ENCODE measurements at places on chromosomes 5 and 9.

- DNase-seq, result no peak
These were observed at the start of gene GRIN3A for GRCh38 chr9:101738566-101739183. Gene GRIN3A, minus strand, starts transcription at chr9:101738647. Its CDS starts 668 bp downstream, at chr9:101737979.

GRCh38 chr5:22390888-22391287 lies 462.3 kb downstream of the CDH12 start:
- DNase-seq, result no peak

DNA sequence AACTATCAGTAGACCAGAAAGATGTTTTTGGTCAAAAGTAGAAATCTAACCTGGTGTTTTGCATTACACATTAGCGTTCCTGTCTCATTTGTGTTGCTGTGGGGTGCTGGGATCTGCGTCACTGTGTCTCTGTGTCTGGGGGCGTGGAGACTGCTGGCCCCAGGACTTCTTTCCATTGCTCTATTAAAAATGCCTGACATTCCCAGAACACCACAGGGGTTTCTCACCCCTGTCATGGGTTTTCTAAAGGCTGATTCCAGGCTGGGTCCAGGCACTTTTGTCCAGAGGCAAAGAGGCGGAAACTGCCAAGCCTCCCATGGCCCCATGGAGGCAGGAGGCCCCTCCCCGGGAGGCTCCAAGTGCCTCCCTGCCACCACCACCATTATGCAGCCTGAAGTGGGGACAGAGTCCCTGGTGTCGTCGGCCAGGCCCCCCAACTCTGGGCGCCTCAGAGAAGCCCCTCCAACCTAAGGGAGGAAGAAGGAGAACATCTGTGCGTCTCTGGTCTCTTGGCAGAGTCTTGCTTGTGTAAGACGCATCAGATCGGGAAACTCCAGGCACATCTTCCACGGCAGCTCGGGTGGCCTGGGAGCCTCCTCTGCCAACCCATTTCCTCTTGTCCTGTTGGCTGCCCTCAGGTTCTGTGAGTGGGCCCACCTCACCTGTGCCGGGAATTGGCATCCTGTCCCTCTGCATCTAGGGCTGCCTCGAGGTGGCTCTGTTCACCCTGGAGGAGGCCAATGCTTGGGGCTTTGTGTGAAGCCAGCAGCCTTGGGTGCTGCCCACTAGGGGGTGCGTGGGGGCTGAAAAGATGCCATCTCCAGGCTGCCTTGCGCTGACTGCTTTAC lies 13.8 kb upstream of the PLEKHG4B start:
- no peak for DNase-seq

DNA sequence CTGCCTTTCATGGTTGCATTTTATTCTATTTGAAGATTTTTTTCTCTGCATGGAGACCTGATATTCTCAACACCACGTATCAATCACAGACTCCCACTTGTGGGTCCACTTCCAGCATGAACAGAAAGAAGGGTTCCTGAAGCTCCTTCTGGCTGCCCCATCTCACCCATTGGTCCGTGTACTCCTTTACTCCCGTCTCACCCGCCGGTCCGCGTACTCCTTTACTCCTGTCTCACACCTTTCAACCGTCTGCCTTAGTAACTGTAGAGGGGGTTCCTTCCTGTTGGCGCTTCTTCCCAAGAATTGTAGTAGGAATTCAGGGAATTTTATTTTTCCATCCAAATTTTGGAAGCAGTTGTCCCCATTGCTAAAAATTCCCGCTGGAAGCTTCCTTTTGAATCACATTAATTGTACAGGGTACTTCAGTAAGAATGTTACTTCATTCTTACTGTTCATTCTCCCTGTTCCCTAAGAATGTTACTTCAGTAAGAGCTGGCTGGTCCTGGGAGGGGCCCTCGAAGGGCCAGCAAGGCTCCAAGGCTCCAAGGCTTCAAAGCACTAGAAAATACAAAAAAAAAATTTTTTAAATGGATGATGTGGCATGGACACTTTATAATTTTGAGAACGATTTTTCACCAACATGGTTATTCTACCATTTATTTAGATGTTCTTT lies 3.9 kb upstream of the LPCAT1 start:
- no peak for DNase-seq

- DNase-seq, result no peak
These were observed 15.9 kb upstream of the OMD start for GRCh38 chr9:92439921-92440750.

- DNase-seq, result no peak
These were observed 76.5 kb downstream of the COL5A1 start for GRCh38 chr9:134717924-134718645.

DNA sequence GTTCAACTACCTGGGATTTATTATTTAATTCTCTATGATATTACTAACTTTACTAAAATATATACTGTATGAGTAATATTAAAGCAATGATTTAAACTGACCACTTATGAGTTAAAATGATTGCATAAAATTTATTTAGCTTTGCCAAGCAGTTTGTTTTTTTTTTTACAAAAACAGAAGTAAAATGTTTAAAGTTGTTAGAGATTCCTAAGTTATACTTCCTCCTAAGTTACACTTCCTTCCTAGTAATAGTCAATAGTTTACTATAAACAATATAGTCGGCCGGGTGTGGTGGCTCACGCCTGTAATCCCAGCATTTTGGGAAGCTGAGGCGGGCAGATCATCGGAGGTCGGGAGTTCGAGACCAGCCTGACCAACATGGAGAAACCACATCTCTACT lies 23.7 kb upstream of the LRRC19 start:
- no peak for DNase-seq

DNA sequence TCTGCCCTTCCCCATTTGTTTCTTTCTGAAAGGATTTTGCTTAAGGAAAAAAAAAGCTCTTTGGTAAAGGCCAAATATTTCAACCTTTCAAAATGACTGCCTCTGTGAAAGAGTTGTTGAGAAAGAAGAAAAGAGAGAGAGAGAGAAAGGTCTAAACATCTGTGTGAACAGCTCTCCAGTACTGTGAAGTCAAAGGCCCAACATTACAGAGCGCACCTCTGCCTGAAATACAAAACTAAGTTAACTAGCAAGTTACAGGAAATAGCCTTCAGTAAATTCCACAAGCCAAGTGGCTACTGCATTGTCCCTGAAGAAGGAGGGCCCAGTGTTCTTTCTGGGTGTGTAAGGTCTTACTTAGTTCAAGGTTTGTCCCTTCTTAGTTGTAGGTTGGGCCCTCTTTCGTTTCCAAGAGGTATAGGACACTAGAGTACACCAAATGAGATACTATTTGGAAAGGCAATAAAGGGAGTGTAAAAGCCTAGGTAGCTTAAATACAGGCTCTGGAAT lies 104.4 kb downstream of the THBS4 start:
- no peak for DNase-seq

DNA sequence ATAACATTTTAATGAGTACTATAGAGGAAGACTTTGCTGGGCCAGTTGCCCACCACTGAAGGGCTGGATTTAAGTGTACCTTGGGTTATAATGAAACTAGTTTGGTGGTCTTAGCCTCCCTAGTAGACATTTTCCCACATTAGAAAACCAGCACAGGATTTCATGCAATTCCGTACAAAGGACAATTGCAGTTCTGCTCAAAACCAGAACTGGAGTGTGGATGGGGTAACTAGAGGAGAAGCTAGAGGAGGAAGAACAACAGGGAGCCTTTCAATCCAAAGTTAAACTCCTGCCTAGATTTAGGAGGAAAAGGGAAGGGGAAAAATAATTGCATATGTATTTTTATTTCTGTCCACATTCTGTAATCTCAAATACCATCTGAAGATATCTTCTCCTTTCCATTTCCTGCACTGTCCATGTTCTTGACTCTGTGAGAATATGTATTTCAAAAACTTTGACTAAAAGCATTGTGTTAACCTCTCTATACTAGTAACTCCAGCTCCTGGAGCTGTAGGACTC lies 97.5 kb upstream of the SSBP2 start:
- DNase-seq, result no peak

DNA sequence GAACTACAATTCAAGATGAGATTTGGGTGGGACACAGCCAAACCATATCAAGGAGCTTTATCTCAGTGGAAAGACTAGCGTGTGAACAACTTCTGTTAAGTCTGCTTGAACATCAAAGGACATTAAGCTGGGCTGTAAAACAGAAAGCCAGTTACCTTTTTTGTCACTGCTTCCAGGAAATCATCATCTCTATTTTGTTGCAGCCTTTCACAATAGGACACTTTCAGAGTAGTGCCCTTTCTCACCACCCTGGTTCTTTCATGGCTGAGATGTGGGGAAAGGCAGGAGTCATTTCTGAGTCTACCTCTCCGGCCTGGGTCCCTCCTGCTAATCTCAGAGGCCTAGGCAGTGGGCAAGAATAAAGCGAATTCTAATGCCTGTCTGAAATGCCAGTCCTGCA lies 96.2 kb upstream of the PPP1R2B start:
- DNase-seq, result no peak

- DNase-seq, result no peak
These were observed 75.2 kb downstream of the TENT4A start for GRCh38 chr5:6788439-6788838.

DNA sequence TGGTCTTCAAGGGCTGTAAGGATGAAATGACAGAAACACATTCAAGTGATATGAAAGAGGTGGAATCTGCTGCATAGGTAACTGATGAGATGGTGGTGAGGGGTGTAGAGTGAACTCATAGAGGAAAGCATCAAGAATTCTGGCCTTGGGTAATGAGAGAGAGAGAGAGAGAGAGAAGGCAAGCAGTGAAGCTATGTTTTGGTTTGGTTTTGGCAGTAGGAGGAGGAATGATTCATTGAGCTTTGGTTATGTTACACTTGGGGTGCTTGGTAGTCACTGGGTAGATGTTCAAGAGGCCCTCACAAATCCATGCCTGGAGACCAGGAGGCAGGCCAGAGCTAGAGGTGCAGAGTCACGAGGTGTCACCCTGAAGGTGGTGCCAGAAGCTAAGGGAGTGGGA lies 89.5 kb downstream of the EGFLAM start:
- DNase-seq, result no peak

DNA sequence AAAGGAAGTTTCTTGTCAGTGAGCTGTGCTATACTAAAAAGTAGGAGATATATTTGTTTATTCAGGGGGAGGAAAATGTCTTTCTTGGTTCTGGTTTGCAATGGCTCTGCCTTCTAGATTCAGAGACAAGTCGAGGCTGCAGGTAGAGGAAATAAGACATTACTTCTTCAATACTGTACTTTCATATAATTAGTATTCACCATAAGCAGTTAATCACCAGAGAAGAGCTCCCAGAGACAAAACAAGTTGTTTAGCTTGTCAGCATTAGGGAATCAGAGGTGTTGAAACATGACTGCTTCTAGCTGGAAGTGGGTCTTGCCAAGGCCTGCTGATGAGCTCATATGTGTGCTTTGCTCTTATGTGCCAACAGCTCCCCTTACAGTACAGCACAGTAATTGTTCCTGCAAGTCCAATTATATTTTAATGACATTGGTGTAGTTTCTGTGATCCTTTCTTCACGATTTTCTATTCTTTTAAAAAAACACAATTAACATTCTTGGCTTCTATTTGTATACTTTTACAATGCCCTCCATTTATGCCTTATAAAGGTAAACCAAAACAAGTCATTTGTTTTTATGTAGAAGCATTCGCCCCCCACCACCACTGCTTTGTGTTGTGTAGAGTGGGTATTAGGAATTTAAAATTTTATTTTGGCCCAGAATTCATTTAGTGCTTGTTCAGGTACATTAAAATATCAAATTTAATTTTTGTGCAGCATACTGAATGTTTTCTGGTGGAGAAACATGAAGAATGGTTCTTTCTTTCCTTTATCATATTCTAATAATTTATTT lies 112.2 kb downstream of the RPS23 start:
- DNase-seq, result peak; percentile 2

- no peak for DNase-seq
These were observed 312 bp downstream of the SET start for GRCh38 chr9:128689293-128689774.

- no peak for DNase-seq
These were observed 2.4 kb downstream of the PIP5KL1 start for GRCh38 chr9:127927988-127928675.

DNA sequence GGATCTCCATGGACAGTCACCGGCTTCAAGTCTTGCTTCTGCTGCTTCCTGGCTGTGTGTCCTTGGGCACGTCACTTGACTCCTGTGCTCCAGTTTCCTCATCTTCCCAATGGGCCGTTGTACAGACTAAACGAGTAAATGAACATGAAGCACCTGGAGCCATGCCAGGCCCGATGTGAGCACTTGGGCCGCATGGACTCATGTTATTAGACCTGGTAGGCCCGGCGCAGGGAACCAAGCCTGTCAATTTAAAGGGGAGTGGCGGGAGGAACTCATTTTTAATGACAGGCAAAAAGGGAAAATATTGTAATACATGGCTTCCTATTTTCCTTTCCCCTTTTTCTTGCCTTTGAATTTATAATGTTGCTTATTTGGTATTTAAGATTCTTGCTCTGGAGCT lies 47.5 kb downstream of the TENT4A start:
- no peak for DNase-seq

DNA sequence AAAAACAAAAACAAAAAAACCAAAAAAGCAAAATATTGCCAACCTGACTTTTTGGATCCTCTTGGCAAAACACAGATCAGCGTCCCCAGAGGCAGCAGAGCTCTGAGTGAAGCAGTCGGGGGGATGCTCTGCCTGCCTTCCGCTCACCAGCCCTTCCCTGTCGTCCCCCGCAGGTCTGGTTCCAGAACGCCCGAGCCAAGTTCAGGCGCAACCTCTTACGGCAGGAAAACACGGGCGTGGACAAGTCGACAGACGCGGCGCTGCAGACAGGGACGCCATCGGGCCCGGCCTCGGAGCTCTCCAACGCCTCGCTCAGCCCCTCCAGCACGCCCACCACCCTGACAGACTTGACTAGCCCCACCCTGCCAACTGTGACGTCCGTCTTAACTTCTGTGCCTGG lies 20.7 kb downstream of the LHX2 start:
- DNase-seq, result no peak

GRCh38 chr5:11640158-11640873 lies 263.9 kb downstream of the CTNND2 start:
- no peak for DNase-seq

DNA sequence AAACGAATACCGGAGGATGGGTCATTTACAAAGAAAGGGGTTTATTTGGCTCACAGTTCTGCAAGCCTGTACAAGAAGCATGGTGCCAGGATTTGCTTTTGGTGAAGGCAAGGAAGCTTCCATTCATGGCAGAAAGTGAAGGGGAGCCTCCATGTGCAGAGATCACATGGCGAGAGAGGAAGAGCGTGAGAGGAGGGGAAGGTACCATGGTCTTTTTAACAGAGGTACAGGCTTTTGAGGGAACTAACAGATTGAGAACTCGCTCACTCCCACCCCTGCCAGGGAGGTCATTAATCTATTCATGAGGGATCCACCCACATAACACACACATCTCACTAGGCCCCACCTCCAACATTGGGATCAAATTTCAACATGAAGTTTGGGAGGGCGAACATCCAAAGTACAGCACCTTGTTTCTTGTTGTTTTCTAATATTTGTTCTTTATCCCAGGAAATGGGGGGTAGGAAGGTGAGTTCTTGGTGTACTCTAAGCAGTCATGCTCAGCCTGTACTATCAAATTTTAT lies 18.5 kb downstream of the TMC1 start:
- DNase-seq, result no peak

DNA sequence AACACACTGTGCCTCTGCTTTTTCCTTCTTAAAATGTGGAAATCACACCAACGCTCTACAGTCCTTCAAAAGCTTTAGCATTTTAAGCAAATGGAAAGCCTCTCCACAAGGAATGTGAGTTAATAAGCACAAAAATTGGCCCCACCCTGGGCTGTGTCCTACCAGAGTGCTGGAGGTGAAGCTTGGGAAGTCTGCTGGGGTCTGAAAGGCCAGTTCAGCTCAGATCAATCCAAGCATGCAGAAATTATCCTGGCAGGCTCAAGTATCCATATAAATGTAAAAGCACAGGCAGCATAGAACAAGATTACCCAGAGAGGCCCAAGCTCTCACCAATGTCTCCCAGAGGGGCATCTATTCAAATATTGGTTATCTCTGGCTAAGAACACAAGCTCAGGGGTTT lies 98.5 kb downstream of the ESM1 start:
- no peak for DNase-seq

GRCh38 chr9:88657893-88658292 lies 122.9 kb downstream of the NXNL2 start:
- DNase-seq, result no peak

Measured in stimulated activated CD8-positive, alpha-beta memory T cell treated with anti-CD3 and anti-CD28 coated beads, Interleukin-15, amount 100 ng/mL, for 48 hours (primary cell).